ENCODE measurements at places on chromosomes 7 and 10. TPM values are rescaled to one million over a fixed set of nuclear protein-coding genes. Genes with fewer than 3 reads are reported as not detected.
A peak's percentile ranks its signal among the peaks of the same experiment; 100 is the strongest.

DNA sequence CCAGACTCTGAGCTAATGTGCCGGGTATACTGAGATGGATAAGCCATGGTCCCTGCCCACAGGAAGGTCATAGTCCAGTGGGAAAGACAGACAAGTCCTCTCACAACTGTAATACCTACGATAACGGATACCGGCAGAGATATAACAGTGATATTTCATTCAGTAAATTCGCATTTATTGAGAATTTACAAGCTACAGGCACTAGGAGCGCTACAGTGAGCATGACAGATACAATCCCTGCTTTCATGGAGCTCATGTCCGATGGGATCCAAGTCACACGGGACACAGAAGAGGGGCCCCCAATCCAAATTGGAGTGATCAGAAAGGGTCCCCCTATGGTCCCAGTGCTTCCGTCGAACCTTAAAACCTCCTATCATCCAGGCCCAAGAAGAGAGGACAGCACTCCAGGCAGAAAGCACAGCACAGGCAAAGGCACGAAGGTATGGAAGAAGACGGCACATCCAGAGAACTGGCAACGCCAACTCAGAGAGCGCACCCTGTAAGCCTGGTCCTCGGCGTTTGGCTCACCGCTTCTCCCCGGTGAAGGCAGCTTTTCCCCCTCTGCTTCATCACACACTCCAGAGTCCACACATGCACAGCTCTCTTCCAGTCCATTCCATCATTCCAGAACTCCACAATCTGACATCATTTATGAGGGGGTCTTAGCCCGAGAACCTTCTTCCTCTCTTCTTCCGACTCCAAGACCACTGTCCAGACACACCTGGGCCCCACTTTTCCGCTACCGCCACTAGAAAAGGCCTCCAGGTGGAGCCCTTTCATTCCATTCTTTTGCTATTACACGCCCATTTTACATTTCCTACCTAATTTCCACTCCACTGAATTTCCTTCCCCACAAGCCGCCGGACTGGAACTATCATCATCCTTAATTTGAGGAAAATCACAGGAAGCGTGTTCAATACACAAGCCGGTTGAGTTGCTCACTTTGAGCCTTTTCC lies 47.8 kb upstream of the NKX2-3 start:
- DNase-seq, result no peak

DNA sequence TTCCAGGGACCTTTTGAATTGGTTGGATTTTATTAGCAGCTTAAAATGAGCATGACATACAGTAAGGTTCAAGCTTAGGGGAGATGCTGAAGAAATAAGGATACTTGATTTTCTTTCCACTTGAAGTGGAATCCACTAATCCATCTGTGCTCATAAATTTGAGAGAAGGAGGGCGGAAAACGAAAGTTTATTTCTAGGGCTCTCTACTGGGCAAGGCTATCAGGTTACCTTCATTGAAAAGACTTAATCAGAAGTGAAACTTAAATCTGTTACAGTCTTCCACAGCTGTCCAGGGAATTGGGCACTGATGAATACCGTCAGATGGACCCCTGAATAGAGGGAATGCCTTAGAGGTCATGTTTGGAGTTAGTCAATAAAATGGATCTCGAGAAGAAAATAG lies 21.8 kb downstream of the AUTS2 start:
- no peak for DNase-seq

DNA sequence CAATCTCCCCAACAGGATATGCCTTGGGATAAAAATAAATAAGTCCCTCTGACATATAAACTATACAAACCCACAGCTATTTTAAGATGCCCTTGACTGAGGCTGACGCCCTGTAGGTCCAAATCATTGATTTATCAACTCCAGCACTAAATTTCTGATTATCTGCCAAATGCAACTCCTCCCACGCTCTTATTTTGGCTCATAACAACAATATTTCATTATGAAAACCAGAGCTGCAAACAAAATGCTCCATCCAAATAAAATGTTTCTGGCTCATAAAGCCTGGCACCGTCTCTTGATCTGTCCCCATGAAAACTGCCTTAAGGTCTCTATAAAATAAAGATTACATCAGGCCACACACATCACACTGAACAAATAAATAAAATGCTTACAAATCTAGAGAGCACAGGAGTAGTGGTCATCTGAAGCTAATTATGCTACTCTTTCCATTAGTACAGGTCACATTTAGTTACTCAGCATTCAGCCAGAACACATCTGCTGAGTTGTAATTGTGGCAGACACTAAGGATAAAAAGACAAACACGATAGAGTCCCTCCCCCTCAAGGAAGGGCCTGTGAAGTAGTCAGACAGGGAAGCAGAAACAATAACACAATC lies 28.8 kb downstream of the CACUL1 start:
- no peak for DNase-seq

- DNase-seq, result no peak
These were observed 14.6 kb downstream of the WBP1L start for GRCh38 chr10:102758240-102758932.

GRCh38 chr10:16570731-16571130 lies 49.1 kb upstream of the C1QL3 start:
- DNase-seq, result no peak

AKR1C8 gene
- total RNA-seq, result not detected

GRCh38 chr10:71251319-71251718 lies 38.9 kb downstream of the UNC5B start:
- DNase-seq, result no peak

- DNase-seq, result no peak
These were observed 135.0 kb downstream of the ACTR3B start for GRCh38 chr7:152894295-152895170.

- no peak for DNase-seq
These were observed 35.8 kb downstream of the MINDY3 start for GRCh38 chr10:15824498-15824897.

GRCh38 chr7:158106272-158106671 lies 481.4 kb downstream of the PTPRN2 start:
- DNase-seq, result no peak

UBTD1 gene
- 9.1 TPM for total RNA-seq

GRCh38 chr10:101629837-101630632 lies 41.9 kb downstream of the DPCD start:
- DNase-seq, result no peak

DNA sequence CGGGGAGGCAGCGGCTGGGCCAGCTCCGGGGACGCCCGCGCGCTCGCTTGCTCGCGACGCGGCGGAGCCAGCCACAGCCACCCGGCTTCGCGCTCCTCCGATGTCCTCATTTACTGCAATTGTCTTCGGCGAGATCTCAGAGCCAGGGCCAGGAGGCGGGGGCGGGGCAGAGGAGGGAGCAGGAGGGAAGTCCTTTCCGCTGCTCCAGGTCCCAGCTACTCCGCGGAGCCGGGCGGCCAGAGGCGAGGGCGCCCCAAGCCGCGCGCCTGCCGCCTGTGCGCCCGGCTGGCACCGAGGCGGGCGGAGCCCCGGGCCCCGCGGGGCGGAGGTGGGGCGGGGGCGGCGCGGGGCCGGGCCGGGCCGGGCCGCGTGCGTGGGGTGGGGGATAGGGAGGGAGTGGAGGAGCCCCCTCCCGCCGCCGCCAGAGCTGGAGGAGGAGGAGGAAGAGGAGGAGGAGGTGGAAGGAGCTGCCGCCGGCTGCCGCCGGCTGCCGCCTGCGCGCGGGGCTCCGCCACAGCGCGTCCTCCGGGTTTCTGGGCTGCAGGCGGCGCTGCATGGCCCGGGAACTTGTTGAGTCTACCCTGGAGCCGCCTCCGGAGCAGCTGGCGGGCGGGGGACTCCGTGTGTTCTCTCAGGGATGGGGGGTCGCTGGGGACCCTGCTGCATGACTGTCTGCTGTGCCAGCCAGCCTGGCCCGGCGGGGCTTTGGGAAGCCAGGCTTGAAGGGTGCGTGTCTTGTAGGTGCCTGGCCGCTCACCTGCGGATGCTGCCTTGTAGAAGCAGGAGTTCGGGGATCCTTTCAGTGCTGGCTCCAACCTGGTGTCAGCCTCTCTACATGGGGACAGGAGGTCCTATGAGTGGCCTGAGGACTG lies at the start of gene INSYN2A:
TSS of gene INSYN2A (minus strand) at position 310 of the 872 bp plus-strand sequence. CDS start 20,196 bp downstream, outside the sequence.
- DNase-seq, result no peak

DNA sequence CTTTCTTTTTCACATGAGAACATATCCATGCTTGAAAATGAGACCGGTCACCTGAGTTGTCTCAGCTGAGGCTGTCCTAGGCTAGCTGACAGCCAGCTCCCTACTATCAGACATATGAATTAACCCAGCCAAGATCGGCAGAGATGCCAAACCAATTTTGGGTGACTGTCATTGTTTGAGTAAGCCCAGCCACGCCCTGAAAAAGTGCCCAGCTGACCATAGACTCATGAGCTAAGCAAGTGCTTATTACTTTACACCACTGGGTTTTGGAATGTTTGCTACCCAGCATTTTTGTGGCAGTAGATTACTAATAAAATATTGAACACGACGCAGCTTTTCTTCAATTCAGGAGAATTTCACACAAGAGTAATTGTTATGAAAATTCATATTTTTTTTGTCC lies 265.2 kb upstream of the LYZL1 start:
- no peak for DNase-seq

- DNase-seq, result no peak
These were observed 35.4 kb downstream of the DRGX start for GRCh38 chr10:49360271-49361177.

GRCh38 chr10:31657434-31657872 lies 271.2 kb downstream of the ARHGAP12 start:
- no peak for DNase-seq

DNA sequence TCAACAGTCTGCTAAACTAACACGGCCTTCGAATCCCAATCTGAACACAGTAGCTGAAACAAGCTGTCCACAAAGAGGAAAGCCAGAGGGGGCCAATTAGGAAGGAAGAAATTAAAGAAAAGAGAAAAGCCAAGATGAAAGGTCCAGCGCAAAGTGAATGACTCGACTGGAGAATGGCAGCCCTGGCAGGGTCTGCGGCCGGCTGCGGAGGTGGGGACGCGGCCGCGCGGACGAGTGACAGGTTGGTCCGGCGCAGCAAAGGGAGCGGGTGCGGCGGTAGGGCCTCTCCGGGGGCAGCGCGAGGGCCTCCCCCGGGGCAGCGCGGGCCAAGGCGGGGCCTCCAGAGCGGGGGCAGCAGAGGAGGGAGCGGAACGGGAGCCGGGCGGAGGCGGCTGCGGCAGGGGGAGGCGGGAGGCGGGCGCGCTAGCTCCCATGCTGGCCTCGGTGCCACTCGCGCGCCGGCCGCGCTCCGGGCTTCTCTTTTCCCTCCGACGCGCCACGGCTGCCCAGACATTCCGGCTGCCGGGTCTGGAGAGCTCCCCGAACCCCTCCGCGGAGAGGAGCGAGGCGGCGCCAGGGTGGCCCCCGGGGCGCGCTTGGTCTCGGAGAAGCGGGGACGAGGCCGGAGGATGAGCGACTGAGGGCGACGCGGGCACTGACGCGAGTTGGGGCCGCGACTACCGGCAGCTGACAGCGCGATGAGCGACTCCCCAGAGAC lies at the start of gene VWC2:
TSS of gene VWC2 (plus strand) at position 421 of the 718 bp plus-strand sequence. CDS start 1,798 bp downstream, outside the sequence.
- DNase-seq, result peak; percentile 45

GRCh38 chr10:84310470-84310869 lies 17.9 kb upstream of the CCSER2 start:
- DNase-seq, result no peak

DNA sequence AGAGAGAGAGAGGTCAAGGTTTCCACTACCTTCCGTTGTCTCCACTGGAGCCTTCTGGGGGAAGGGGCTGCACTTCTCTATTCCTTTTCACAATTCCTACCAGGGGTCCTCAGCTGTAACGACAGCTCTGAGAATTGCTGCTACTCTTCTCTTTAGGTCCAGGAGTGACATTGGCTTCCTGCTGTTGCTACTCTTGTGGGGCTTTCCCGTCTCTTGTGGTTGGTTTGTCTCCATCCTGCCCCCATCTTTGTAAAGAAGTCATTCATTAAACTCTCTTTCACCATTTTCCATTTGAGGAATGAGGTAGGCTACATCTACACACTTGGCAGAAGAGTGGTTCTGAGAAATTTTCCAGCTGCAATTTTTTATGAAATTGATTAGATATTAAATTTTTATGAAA lies 238.8 kb upstream of the LYZL1 start:
- no peak for DNase-seq

GRCh38 chr7:5320802-5321396 lies 38.2 kb downstream of the SLC29A4 start:
- DNase-seq, result no peak

- DNase-seq, result no peak
These were observed 610.6 kb upstream of the NRP1 start for GRCh38 chr10:33945051-33945450.

- peak; percentile 49 for DNase-seq
These were observed 94.0 kb upstream of the ZMIZ1 start for GRCh38 chr10:78974617-78975317.

- DNase-seq, result no peak
These were observed 67.1 kb downstream of the SHH start for GRCh38 chr7:155744971-155745683.

- DNase-seq, result no peak
These were observed 348.0 kb downstream of the GPAM start for GRCh38 chr10:111835574-111835973.

GHRHR gene
- not detected for total RNA-seq

MAT1A gene
- total RNA-seq, result 0.09 TPM

DNA sequence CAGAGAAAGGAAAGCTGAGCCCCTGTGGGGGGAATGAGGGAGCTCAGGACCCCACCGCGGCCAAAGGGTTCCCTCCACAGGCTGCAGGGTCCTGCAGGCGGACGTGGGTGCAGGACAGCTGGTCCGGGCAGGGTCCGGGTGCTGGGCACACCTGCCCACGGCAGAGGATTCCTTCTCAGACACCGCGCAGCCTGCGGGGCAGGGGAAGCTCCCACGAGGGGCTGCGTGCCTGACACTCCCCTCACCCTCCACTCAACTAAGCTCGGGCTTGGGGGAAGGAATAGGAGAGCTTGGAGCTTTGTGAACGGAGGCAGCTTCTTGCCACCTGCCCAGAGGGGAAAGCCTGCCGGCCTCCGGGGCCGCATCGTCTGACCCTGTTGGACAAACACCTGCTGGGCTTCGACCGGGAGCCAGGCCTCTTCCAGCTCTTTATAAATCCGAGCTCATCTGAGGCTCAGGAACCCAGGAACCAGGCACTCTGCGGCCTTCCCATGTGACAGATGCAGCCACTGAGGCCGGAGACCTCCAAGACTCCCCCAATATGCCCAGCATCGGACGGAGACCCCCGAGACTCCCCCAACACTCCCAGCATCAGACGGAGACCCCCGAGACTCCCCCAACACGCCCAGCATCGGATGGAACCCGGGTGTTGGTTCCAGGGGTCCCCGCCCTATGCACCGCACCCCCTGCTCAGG lies 97.3 kb downstream of the PDGFA start:
- no peak for DNase-seq

CALHM3 gene
- total RNA-seq, result not detected
